ENCODE measurements at places on chromosomes 7 and 10.

- no peak for DNase-seq
Observed at GRCh38 chr7:142968229-142968628, 6.1 kb upstream of the KEL start.

GRCh38 chr10:73416571-73416970 lies 2.7 kb upstream of the ANXA7 start:
- no peak for DNase-seq

DNA sequence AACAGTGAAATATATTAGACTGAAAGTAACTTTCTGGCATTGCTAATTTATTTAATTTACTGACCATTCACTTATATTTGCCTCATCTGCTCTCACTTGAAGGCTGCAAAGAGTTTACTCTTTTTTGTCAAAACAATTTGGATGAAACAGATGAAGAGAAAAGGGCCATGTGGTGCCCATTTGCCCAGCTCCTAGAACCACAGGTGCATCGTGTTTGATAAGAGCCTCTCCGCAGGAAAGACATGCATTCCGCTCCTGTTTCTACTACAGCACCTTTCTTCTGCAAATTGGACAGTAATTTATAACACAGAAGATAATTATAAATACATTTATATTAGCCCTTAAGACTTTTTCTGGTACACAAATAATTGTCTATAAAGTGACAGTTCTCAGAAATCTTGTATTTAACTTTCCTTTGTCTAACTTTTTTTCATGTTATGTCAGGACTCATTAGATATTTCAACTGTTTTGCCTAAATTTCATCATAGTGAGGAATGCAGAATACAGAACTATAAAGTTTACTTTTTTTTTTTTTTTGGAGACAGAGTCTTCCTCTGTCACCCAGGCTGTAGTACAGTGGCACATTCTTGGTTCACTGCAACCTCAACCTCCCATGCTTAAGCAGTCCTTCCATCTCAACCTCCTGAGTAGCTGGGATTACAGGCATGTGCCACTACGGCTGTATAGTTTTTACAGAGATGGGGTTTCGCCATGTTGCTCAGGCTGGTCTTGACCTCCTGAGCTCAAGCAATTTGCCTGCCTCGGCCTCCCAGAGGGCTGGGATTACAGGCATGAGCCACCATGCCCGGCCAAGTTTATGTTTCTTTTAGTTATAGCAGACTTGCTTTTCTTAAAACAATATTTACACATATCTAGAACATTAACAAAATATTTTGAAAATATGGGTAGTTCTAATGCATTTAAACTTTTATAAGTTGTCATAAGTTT lies 869 bp downstream of the LAMB4 start:
- DNase-seq = no peak

- DNase-seq = no peak
Observed at GRCh38 chr10:112715581-112715980, 234.5 kb upstream of the TCF7L2 start.

GRCh38 chr10:62021128-62021665 lies 119.7 kb downstream of the ARID5B start:
- DNase-seq = no peak

DNA sequence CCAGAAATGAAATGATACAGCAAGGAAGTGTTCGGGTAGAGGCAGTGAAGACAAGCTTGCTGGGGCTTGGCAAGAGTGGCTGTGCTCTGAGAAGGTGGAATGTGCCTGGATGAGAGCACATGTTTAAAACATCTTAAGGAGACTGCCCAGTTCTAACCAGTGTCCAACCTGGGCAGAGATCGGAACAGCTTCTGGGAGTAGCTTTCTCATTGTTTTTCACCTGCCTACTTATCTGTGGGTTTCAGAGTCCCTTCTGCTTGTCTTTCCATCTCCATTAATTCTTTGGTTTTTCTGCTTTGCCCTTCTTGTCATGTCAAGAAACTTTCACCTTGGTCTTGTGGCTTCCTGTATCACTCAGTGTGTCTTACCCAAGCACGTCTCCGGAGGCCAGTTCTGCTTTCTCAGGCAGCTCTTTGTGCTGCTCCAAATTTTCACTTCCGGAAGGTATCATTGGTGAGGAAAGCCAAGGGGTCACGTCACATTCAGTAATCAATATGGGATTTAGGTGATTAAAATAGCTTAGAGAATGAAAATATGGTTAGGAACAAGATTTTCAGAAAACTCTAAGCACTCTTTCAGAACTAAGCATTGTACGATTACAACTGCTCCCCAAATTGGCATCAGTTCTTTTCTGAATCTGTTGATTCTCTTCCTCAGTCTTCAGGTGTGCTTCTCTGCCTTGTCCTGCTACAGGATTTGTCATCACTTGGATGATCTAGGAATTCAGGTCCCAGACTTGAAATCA lies 5.5 kb upstream of the LAMB4 start:
- no peak for DNase-seq

- no peak for DNase-seq
Observed at GRCh38 chr7:1466524-1467271, 7.4 kb upstream of the MICALL2 start.

Measured in NCI-H526 treated with DMSO at 0.1 percent for 48 hours (cell line).